ENCODE measurements at places on chromosomes 4 and X. TPM values are rescaled to one million over a fixed set of nuclear protein-coding genes. Genes with fewer than 3 reads are reported as not detected.

DNA sequence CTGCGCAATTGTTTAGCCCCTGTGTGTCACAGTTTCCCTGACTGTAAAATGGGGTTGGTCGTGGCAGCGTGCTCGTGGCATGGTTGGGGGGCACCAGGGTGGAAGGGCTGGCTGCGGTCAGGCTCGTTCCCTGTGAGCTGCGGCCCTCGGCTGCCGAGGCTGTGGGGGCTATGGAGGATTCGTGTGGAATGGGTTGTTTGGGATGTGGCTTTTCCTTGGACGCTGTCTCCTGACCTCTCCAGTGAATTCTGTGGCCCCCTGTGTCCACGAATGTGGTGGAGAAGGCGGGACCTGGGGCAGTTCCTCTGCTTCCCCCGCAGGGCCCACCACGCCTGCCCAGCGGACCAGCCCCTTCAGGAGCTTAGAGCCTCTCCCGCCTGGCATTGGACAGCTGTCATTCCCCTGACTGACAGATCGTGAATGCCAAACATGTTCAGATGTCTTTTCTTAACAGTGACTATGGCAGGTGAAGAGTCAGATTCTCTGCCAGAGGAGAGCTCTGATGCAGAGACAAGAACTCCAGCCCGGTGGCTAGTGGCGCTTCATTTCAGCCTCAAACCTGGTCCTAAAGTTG lies 17.2 kb upstream of the HGFAC start:
- H3K27ac ChIP-seq, result no peak overlapping the region
- no peak for DNase-seq
- no peaks in the 10 kb centered on the region for H3K27me3 ChIP-seq
- no peak overlapping the region for H3K4me3 ChIP-seq

TMSB15A gene
- total RNA-seq, result 2.1 TPM

DNA sequence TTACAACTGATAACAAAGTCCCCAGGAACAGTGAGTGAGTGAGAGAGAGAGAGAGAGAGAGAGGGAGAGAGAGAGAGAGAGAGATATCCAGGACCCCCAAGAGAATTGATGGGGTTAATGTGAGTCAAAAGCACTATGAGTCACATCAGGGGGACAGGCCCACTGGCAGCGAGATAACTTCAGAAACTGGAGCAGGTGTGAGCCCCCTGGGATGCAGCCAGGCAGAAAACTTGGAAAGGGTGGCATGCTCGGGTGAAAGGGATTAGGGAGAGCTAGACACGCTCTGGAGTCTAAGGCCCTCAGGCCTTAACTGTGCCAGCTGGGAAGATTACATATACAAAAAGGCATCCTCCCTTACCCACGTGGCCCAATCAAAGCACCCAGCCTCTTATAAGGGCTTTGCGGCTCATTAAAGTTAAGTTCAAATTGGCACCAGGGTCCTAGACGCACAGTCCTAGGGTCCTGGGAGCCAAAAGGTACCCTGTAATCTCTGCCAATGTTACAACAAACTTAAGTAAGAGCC lies 841 bp downstream of the ACOT9 start:
- no peaks in the 10 kb centered on the region for H3K27me3 ChIP-seq
- peak overlapping the region; percentile 84 for H3K27ac ChIP-seq
- peak overlapping the region; percentile 83 for H3K4me3 ChIP-seq
- peaks cover 26% of the 10 kb centered on the region for H3K4me1 ChIP-seq
- DNase-seq, result peak; percentile 16
- peaks cover 3% of the 10 kb centered on the region for H3K36me3 ChIP-seq

RNF212 gene
- 0.98 TPM for total RNA-seq

All from activated naive CD4-positive, alpha-beta T cell treated with anti-CD3 and anti-CD28 coated beads for 36 hours (primary cell).